NCI-H2171 (cell line): ENCODE measurements at places on chromosomes 5 and 9.

- peak; percentile 57 for DNase-seq
Observed at GRCh38 chr5:67639976-67640375, 443.4 kb upstream of the CD180 start.

GRCh38 chr5:147560718-147561331 lies 51.0 kb upstream of the DPYSL3 start:
- DNase-seq: no peak

GRCh38 chr9:121277518-121278295 lies 9.7 kb downstream of the GSN start:
- no peak for DNase-seq

DNA sequence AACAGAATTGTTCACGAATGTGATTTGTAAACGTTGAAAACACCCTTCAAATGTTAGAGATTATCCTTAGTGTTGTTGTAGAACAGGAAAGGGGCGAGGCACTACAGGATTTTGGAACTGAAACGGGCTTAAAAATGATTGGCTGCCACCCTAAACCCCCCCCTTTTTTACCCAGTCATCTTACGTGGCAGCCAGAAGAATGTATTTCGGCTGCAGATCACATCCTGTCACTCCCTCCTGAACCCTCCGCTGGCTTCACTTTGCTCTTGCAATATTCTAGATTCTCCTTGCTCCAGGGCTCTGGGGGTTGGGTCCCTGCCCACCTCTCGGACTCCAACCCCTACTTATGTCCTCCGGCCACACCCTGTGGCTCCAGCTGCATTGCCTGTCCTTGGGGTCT lies 13.9 kb upstream of the UNC5A start:
- no peak for DNase-seq

DNA sequence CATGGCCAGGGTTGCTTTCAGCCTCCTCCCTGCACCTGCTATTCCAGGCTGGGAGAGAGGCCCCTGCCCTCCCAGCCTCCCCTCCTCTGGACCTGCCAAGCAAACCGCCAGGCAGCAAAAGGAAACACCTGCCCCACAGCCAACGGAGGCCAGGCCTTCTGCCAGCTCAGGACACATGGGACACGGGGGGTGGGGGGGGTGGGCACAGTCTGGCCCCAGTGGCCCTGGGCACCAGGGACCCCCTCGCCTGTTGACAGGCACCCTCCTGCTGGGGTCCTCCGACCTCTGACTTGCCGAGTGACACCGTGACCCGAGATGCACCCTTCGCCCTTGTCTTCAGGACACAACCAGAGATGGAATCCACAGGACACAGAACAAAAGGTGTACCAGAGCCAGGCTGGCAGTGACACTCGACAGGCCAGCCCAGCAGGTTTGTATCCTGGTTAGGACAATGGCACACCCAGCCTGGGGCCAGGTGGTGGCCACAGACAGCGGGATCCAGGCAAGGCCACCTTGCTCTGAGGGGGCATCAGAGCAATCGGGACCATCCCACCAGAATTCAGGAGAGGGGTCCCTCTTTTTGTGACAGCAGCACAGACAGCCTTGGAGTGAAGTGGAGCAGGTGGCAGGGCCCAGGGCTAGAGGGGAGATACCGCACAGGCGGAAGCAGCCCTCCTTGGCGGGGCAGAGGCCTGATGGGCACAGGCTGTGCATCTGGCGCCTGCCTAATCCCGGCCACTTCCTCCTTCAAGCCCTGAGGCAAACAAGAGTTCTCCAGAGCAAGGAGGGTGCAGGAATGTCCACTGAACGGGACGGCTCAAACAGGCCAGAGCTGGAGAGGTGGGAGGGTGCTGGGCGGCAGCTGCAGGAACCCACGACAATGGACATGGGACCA lies 1.3 kb upstream of the TMEM210 start:
- no peak for DNase-seq

GRCh38 chr5:107651325-107651724 lies 19.4 kb downstream of the EFNA5 start:
- no peak for DNase-seq

DNA sequence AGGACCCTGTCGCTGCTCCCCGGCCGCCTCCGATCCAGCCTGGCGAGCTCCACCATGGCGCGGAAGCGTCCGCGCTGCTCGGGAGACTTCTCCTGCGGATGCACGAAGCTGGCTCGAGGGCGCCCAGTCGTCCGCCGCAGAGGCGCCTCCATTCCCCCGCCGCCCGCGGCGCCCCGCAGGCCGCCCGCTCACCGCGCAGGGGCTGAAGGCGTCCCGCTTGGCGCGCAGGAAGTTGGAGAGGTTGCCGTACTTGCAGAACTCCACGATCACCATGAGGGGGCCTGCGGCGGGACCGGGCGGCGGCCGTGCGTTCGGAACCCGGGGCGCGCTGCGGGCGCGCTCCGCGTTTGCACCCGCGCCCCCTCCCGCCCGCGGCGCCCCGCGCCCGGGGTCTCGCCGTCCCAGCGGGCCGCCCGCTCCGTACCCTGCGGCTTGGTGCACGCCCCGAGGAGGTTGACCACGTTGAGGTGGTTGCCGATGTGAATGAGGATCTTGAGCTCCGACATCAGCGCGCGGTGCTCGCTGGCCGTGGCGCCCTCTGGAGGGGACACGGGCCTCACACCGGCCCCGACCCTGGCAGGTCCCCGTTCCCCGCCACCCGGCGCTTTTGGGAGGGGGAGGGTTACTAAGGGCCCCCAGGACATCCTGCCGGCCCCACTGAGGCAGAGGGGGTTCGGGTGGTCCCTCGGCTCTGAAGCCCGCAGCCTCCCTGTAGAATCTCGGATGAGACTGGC lies 27.7 kb upstream of the SCGB3A1 start:
- DNase-seq: peak; percentile 14

- DNase-seq: no peak
Observed at GRCh38 chr9:35729700-35730485, 2.1 kb downstream of the TLN1 start.

GRCh38 chr5:128349044-128349858 lies 188.8 kb downstream of the FBN2 start:
- DNase-seq: no peak

GRCh38 chr5:141208478-141208877 lies at the start of gene PCDHB12:
PCDHB12 (plus strand) TSS chr5:141208719; CDS start chr5:141208908, 189 bp downstream.
- DNase-seq: no peak

DNA sequence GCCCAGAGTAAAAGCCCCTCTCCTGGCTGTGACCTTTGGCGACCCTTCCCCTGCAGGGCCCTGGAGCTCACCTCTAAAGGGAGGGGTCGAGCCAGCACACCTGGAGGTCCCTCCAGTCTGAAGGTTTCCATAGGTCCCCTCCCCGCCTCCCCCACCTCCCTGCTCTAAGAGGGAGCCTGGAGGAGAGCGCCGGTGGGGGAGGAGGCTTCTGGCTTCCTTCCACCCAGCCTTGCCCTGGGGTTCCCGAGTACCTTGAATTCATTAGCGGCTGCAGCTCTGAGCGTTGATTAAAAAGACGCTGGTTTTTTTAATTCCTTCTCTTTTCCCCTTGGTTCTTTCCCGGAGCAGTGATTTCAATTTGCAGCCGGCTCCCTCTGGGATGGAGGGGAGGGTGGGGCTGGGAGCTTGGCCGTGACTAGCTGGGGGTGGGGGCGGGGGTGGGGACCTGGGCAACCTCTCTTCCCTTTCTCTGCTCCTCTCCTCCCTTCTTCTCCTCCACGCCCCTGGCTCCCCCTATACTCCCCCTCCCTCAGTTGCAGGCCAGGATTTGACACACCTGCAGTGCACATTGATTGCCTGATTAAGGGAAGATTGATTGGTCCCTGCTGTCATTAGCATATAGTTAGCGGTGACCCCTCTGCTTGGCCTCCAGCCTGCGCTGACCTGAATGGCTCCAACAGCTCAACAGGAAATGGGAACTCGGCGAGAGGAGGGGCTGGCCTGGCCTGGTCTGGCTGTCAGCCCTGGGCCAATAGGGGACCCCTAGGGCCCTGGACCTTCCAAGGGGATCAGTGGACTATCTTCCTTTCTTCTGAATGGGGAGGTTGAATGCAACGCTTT lies 67.5 kb upstream of the RAPGEF1 start:
- DNase-seq: peak; percentile 81

DNA sequence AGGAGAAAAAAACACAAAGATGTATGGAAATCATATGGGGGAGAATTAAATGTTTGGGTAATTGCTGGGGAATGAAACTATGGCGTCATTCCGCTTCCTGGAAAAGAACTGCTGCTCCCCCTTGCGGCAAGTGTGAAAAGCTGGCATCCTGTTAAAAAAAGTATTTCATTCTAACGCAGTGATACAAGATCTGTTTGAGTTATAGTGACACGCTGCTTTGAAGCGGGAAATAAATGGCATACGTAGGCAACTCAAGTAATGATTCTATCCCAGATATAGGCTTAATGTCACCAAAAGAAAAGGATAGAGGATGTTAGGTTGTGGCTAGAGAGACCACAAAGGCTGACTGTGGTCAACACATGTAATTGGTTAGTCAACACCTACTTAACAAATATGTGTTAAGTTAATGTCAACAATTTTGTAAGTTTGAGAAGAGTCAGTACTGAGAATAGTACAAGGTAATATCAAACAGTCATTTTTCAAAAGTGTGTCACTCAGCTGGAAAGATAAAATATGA lies 70.2 kb upstream of the ALDH1A1 start:
- DNase-seq: peak; percentile 14

GRCh38 chr9:130483371-130483971 lies 38.7 kb downstream of the ASS1 start:
- DNase-seq: peak; percentile 34

- no peak for DNase-seq
Observed at GRCh38 chr9:133056533-133056932, 5.2 kb upstream of the CEL start.

DNA sequence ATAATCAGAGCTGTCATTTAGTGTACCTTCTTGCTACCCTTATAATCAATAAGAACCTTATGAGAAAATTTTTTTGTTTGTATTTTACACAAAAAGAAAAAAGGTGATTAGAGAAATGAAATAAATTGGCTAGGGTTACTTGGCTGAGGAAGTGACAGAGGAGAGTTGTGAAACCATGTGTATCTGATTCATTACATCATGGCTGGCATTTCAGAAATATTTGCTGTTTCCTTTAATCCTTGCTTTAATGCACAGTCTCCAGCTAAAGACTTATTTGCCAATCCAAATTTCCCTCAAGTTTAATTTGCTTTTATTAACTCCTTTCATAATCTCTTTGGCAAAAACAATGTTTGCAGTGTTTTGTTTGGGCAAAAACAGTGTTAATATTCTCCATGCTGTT lies 543.1 kb downstream of the KIF4B start:
- DNase-seq: no peak

GRCh38 chr5:39566891-39567290 lies 142.1 kb upstream of the DAB2 start:
- no peak for DNase-seq

GRCh38 chr9:77486968-77487367 lies 161.2 kb downstream of the GNA14 start:
- DNase-seq: no peak

- DNase-seq: no peak
Observed at GRCh38 chr5:2113348-2114131, 230.8 kb upstream of the IRX4 start.

- peak; percentile 34 for DNase-seq
Observed at GRCh38 chr9:71352837-71353236, 231.4 kb upstream of the TRPM3 start.

DNA sequence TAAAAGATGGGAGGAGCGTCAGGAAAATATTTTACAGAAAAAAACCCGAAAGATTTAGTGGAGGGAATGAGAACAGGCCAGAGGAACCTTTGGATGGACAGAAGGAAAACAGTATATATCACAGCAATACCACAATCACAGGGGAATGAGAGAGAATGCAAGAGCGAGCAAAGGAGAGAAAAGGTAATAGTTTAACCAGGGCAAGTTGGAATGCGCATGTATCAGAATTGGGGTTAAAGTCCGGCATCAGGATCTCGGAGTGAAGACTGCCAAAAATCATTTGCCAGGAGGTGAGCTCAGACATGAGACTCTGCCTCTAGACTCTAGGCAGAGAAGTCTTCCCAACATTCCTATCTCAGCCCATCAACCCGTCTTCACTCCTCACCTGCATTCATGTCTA lies 36.8 kb downstream of the PCDHGC5 start:
- no peak for DNase-seq

DNA sequence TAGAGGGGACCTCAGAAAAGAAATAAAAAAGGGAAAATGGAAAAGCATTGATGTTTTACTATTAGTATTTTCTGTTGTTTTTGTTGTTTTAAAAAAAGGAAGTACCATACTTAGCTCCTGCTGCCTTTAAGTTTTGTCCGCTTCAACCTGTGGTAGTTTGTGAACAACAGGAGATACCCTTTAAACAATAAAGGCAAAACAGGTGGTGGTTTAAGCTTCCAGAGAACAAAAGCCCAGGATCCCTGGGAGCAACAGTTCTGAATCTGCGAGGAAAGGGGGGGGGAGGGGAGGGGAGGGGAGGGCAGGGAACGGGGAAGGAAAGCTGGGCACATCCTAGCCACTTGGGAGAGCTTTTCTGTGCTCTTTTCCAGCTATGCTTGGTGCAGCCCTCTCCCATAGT lies 2.1 kb upstream of the PSIP1 start:
- DNase-seq: no peak
